Testis (tissue), 5 donors: ENCODE measurements at places on chromosomes 4 and X.

- no peak overlapping the region for H3K4me3 ChIP-seq
- no peak overlapping the region for H3K27ac ChIP-seq
- no peaks in the 10 kb centered on the region for H3K4me1 ChIP-seq
Measured at GRCh38 chr4:187602339-187603092, 393.1 kb upstream of the ZFP42 start.

- DNase-seq: no peak
- H3K36me3 ChIP-seq: no peaks in the 10 kb centered on the region
- H3K4me3 ChIP-seq: no peak overlapping the region
- no peaks in the 10 kb centered on the region for H3K4me1 ChIP-seq
- H3K27ac ChIP-seq: no peak overlapping the region
Measured at GRCh38 chrX:64152857-64153256, 52.7 kb downstream of the AMER1 start.

DNA sequence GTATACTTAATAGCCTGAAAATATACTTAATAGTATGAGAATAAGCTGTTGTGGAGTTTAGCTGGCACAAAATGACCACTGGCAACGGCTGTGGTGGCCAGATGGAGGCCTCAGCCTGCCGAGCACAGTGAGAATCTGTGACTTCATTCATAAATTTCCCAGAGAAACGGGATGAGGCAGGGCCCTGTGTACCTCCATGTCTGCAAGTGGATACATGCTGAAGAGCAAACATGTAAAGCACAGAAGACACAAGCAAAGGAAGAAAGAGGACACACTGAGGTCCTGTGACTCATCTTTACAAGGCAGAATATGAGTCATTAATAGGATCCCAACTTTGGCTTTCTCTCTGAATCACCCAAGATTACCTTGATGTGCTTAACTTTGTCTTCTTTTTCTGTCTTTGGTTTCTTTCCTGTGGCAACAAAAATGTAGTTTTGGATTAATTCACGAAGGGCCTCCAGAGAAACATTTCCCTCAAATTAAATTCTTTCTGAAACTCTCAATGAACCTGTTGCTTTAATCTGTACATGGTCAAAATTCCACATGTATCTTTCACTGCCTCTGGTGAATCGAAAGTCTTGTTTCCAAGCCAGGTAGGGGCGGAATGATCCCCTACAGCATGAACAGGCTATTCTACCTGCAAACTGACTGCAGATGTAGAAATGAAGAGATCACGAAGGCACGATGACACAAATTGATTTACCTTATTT lies 56.4 kb downstream of the IRF2 start:
- no peak overlapping the region for H3K27ac ChIP-seq
- H3K27me3 ChIP-seq: no peaks in the 10 kb centered on the region
- H3K36me3 ChIP-seq: no peaks in the 10 kb centered on the region
- no peak for DNase-seq
- no peak overlapping the region for H3K4me3 ChIP-seq
- peaks cover 10% of the 10 kb centered on the region for H3K4me1 ChIP-seq

- H3K4me1 ChIP-seq: no peaks in the 10 kb centered on the region
- no peak for DNase-seq
- no peaks in the 10 kb centered on the region for H3K27me3 ChIP-seq
- no peak overlapping the region for H3K4me3 ChIP-seq
- H3K36me3 ChIP-seq: no peaks in the 10 kb centered on the region
Measured at GRCh38 chrX:1911401-1912128, 296.7 kb downstream of the ASMT start.

GRCh38 chr4:2457481-2458295 lies 11.2 kb upstream of the RNF4 start:
- no peaks in the 10 kb centered on the region for H3K36me3 ChIP-seq
- no peak overlapping the region for H3K27ac ChIP-seq
- no peak for DNase-seq
- no peak overlapping the region for H3K4me3 ChIP-seq
- no peaks in the 10 kb centered on the region for H3K27me3 ChIP-seq
- no peaks in the 10 kb centered on the region for H3K4me1 ChIP-seq

- no peaks in the 10 kb centered on the region for H3K4me1 ChIP-seq
- no peaks in the 10 kb centered on the region for H3K27me3 ChIP-seq
- no peaks in the 10 kb centered on the region for H3K36me3 ChIP-seq
- DNase-seq: no peak
Measured at GRCh38 chr4:1260418-1261106, 11.6 kb upstream of the CTBP1 start.

DNA sequence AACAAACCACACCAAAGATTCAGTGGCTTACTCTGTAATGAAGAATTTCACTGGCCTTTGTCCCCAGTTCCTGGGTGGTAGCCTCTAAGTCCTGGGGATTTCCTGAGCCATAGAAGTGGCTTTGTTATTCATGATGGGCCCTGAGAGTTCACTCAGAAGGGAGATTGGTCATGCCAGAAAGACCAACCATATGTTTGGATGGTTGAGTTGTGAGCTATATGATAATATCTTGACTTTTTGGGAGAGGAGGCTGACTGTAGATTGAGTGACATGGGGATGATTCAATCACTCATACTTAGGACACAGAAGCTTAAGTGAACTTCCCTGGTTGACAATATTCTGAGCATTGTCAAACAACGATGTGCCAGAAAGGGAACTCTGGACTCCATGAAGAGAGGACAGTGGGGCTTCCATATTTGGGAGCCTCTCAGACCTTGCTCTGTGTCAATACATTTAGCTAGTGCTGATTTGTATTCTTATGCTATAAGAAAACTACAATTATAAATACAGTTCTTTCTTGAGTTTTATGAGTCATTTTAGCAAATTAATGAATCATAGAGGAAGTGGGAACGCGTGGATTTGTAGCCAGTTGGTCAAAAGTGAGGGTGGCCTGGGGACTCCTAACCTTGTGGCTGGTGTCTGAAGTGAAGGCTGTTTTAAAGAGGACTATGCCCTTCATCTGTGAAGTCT lies 392.0 kb downstream of the GBA3 start:
- no peaks in the 10 kb centered on the region for H3K27me3 ChIP-seq
- no peak overlapping the region for H3K27ac ChIP-seq
- no peaks in the 10 kb centered on the region for H3K4me1 ChIP-seq
- no peak for DNase-seq

DNA sequence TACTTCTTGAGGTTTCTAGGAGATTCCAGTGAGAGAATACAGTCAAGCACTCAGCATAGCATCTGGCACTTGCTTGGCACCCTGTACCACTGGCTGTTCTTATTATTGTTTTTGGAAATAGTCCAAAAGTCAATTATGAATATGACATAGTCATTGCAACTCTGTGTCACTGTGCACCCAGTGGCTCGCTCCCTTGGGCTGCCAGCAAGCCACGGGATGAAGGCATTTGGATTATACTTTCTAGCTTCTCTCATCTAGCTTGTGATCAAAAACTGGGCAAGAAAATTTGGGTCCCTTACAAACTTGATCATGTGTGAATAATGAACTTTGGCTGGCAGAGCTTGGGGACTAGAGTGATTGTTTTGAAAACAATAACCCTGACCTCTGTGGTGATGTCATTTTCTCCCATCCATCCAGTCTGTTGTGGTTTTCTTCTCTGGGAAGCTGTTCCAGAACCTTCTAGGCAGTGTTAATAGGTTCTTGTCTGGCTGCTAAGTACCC lies 32.7 kb upstream of the LIMCH1 start:
- DNase-seq: no peak
- no peak overlapping the region for H3K4me3 ChIP-seq
- no peaks in the 10 kb centered on the region for H3K4me1 ChIP-seq
- no peaks in the 10 kb centered on the region for H3K27me3 ChIP-seq
- H3K36me3 ChIP-seq: no peaks in the 10 kb centered on the region
- H3K27ac ChIP-seq: no peak overlapping the region

GRCh38 chr4:126532527-126532926 lies 1100.2 kb upstream of the INTU start:
- H3K27ac ChIP-seq: no peak overlapping the region
- H3K4me3 ChIP-seq: no peak overlapping the region
- H3K36me3 ChIP-seq: no peaks in the 10 kb centered on the region
- no peaks in the 10 kb centered on the region for H3K27me3 ChIP-seq
- DNase-seq: no peak
- H3K4me1 ChIP-seq: no peaks in the 10 kb centered on the region

DNA sequence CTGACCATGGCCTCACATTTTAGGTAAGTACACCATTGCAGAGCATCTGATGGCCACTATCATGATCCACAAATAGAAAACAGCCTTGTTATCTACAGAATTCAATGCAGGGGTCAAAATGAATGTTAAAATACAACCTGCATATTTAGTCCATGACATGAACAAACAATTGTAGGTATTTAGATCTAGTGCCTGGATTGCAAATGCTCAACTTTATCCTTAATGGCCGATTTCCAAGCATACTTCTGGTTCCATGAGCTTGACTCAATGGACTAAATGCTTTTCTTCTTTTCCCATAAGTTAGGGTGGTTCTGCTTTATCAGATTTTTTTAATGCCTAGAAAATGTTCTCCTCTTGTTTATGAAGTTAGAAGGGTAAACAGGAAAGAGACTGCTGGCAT lies 139.2 kb upstream of the TTC29 start:
- H3K27me3 ChIP-seq: no peaks in the 10 kb centered on the region
- no peaks in the 10 kb centered on the region for H3K4me1 ChIP-seq
- H3K27ac ChIP-seq: no peak overlapping the region
- H3K36me3 ChIP-seq: no peaks in the 10 kb centered on the region

- no peaks in the 10 kb centered on the region for H3K4me1 ChIP-seq
- no peak overlapping the region for H3K4me3 ChIP-seq
- DNase-seq: no peak
- no peaks in the 10 kb centered on the region for H3K36me3 ChIP-seq
Measured at GRCh38 chr4:109072595-109072994, 229.9 kb downstream of the COL25A1 start.
